Fibroblast of skin of right biceps (primary cell): ENCODE measurements at places on chromosomes 5 and 9.

DNA sequence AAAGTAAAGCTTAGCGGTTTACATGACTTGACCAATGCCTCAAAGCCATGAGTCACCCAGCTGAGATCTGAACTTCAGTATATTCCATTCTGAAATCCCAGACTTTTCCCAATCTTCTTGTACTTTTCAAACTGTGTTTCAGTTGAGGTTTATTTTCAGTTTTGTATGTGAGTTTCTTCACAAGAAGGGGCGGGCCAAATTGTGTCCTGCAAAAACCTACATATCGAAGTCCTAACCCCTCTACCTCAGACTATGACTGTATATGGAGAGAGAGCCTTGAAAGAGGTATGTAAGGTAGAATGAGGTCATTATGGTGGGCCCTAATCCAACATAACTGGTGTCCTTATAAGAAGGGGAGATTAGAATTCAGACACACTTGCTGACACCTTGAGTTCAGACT, 666 bp upstream of the TLR4 start:
- DNase-seq, result no peak

DNA sequence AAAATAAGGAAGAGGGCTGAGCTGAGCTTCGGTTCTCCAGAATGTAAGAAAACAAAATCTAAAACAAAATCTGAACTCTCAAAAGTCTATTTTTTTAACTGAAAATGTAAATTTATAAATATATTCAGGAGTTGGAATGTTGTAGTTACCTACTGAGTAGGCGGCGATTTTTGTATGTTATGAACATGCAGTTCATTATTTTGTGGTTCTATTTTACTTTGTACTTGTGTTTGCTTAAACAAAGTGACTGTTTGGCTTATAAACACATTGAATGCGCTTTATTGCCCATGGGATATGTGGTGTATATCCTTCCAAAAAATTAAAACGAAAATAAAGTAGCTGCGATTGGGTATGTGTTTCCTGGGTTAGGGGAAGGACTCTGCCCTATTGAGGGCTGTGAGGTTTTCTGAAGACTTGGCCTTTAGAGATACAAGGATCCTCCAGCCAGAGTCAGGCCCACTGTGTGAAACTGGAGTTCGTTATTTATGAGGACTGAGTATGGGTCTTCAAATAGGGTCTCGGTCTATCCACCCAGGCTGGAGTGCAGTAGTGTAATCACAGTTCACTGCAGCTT, 3.8 kb downstream of the EGR1 start:
- no peak for DNase-seq

DNA sequence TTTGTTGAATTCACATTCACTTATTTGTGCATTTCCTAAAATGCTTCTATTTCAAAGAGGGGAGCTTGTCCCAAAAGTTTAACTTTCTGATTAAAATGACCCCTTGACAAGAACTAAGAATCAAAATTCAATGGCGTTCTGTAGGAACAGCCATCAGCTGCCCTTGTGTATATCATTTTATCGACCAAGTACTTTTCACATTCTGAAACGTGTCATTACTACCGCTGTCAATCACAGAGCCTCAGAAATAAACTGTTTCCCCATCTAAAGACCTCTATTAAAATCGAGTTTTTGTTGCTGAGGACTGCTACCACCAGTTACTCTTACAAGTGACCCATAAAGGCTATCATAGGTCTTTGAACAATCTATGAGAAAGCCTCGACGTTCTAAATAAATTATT, 1.6 kb upstream of the FOXD1 start:
- no peak for DNase-seq

DNA sequence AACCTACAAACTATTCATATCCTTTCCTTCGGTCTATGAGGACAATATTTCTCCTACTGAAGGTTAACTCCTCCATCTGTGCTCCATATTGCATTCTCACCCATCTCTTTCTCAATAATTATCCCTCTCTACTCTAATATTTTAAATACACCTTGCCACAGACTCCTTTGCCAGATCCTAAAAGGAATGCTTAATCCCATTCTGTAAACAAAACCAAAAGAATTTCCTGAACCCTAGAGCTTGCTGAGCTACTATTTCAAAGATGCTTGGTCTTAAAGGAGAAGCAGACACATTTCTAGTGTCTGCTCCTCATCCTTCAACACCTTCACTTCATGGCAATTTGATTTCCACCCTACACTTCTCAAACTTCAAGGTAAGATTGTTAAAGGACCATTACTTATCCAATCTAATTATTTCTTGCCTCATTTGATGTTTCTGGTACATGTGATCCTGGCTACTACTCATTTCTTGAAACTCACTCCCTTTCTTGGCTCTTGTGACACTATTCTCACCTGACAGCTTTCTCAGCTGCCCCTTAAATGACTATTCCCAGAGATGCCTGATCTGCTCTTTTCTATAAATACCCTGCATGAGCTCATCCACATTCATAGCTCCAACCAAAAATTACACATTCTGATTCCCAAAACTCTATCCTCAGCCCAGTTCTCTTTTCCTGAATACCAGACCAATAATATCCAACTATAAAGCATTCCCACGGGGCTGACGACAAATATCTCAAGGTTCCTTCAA, 20.2 kb downstream of the HOMER1 start:
- no peak for DNase-seq

GRCh38 chr9:38010918-38011704, 57.9 kb downstream of the SHB start:
- no peak for DNase-seq

DNA sequence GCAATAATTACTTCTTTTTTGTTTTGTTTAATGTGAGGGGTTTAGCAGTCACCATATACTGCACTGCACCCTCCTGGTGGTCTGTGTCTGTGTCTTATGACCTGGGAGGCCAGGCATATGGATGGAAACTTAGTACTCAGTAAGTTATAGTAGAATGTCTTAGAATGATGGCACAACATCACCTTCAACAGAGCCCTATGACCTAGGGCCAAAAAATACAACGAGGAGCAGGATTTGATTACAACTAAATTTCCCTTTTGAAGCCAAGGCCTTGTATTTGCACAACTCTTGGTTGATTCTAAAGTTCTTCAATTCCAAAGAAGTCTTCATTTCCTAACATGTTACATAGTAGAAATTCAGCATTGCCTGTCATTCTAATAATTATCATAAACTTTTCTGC, 422.1 kb upstream of the PIK3R1 start:
- DNase-seq, result no peak

- DNase-seq, result no peak
Observed at GRCh38 chr5:10699281-10699874, 61.7 kb downstream of the DAP start.
